ENCODE measurements at places on chromosomes 3 and 15.

- DNase-seq = no peak
Measured at GRCh38 chr15:70033529-70034140, 64.1 kb downstream of the TLE3 start.

DNA sequence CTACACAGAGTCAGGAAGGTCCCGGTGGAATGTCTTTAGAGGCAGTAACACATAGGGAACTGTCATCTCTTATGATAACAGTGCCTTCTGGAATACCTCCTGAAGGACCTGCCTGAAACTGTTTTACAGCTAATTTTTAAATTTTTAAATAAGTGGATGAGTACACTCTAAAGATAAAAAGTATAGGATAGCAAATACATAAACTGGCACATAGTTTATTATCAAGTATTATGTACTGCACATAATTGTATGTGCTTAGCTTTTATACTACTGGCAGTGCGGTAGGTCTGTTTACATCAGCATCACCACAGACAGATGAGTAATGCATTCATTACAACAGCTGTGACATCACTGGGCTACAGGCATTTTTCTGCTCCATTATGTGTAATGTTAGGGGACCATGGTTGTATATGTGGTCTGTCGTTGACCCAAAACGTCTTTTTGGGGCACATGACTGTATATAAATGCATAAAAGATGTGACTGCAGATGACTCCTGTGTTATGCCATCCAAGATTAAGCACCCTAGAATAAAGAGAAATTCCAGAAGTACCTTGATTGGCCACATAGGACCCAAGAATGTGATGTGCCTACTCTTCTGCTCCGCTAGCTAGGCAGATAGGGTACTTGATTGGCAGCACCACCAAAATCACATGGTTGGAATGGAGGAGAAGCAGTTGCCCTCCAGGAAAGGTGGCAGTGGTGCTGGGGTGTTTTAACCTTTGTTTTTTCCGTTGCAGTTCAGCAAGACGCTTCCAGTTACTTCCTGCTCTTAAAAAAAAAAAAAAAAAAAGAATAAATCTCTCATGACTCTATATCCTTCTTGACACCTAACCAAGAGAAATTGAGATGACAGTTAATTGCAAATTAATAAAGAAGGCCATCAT, 3.3 kb downstream of the VPS8 start:
- DNase-seq = no peak

DNA sequence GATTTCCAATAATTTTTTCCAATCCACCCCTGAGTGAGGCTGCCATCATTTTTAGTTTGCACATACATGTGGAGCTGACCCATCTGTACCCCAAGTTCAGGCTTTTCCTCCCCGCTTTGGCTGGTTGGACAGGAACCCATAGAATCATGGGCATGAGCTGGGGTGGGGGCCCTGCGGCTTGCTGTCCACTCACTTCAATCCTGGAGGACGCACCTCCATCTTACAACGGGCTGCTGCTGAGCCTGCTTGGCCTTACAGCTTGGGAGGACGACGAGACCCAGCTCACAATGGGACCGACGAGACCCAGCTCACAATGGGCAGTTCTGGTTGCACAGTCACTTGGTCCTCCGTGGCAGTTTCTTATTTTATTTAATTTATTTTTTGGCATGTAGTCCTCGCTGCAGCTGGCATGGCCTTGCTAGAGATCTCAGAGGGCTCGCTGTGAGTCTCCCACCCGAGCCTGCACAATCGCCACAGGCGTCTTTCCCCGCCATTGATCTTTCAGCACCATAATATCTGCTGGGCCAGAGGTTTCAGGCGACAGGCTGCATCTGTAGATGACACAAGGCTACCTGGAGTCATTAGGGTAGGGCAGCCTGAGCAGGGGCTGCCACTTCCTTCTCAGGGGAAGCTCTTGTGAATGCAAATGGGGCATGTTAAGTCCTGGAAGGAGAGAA, 19.6 kb upstream of the EPHB3 start:
- DNase-seq = no peak

GRCh38 chr3:89405593-89405992, 298.2 kb downstream of the EPHA3 start:
- no peak for DNase-seq

- peak; percentile 25 for DNase-seq
Measured at GRCh38 chr3:120742849-120743365, 363 bp downstream of the GTF2E1 start.

GRCh38 chr3:127909646-127910045, 5.4 kb upstream of the KBTBD12 start:
- DNase-seq = no peak

GRCh38 chr3:168001244-168001643, 94.5 kb downstream of the GOLIM4 start:
- DNase-seq = no peak

DNA sequence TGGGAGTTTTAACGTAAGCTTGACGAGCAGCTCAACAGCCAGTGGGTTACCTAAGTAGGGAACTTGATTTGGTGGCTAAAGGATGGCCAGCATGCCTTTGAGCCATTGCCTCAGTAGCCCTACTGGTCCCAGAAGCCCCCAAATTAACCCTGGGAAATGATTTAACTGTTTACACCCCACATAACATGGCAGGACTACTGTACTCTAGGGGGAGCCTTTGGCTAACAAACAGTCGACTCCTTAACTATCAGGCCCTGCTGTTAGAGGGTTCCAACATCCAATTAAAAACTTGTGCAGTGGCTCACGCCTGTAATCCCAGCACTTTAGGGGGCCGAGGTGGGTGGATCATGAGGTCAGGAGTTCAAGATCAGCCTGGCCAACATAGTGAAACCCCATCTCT, 9.4 kb upstream of the SMCO1 start:
- no peak for DNase-seq

- DNase-seq = no peak
Measured at GRCh38 chr3:4984511-4984864, 5.3 kb downstream of the BHLHE40 start.

DNA sequence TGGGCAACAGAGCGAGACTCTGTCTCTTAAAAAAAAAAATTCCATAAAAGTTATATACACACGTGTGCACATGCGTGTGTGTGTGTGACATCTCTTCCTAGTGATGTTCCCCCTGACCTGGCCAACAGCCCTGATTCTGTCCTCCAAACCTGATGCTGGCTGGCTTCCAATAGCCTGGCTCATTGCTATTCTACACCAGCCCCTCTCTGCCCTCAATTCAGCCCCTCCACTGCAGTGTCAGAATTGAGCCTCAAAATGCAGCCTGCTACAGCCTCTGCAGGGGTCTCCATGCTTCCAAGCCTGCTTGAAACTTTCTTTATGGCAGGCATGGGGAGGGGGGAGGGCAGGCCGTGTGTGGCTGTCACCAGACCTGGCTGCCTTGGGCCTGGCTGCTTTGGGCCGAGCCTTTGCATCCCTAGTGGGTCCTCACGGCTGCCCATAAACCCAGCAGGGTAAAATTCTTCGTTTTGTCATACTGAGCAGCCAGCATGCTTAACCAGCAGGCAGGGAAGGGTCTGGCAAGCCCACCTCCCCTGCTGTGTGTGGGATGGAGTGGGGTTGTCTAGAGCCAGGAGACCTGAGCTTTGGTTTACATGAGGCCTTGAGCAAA, 22.7 kb upstream of the DOCK3 start:
- no peak for DNase-seq

GRCh38 chr15:90664650-90665287, 52.4 kb upstream of the BLM start:
- DNase-seq = no peak

- DNase-seq = no peak
Measured at GRCh38 chr3:52225452-52226228, at the start of gene TLR9. TSS of gene TLR9 (minus strand) at chr3:52225645. CDS start at chr3:52225529, 116 bp downstream.

GRCh38 chr15:99210334-99210733, 39.0 kb downstream of the TTC23 start:
- no peak for DNase-seq
